ENCODE measurements at places on chromosomes 2 and 18.

- no peak for DNase-seq
These were observed 64.2 kb downstream of the PTPN2 start for GRCh38 chr18:12819841-12820240.

DNA sequence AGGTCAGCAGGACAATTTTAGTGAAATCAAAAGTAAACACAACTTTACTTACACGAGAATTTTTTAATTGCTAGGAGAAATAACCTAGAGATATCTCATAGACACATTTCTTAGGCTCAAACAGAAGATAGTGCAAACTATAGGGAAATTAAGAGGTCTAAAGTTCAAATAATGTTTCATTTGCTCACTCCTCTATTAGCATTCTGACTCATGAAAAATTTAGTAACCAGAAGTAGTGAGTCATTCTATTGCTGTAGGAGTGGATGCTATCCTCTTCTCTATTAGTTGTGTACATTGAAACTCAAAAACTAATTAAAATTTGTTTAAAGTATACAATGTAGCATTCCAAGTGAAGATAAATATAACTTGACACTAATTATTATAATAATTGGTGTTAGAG lies 908.3 kb upstream of the TMEFF2 start:
- no peak for DNase-seq

GRCh38 chr2:112156152-112156986 lies 18.2 kb downstream of the FBLN7 start:
- no peak for DNase-seq

DNA sequence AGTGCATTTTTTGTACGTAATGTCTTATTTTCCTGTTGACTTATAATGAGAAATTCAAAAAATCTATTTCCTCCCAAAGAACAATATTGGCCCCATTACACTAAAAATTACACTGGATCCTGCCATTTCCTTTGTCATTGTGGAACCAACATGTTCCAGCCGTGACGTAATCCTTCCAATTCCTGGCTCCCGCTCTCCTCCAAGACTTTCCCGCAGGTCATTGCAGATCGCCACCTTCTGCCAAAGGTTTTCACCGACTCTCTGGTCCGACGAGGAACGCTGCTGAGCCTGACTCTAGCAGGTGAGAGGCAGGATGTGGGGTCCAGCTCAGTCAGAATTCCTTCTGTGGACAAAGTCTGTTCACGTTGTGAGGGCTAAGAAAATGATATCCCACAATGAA lies 38.0 kb downstream of the PTGR3 start:
- no peak for DNase-seq

DNA sequence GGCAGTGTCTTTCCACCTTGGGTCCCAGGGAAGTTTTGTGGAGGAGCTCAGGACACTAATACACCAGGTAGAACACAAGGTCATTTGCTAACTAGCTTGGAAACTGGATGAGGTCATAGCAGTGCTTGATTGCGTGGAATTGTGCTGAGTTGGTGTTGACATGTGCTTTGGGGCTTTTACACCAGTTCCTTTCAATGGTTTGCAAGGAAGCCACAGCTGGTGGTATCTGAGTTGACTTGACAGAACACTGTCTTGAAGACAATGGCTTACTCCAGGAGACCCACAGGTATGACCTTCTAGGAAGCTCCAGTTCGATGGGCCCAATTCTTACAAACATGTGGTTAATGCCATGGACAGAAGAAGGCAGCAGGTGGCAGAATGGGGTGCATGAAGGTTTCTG lies 5.9 kb downstream of the CTLA4 start:
- no peak for DNase-seq

GRCh38 chr2:215717501-215718381 lies 281.9 kb upstream of the FN1 start:
- DNase-seq = no peak

DNA sequence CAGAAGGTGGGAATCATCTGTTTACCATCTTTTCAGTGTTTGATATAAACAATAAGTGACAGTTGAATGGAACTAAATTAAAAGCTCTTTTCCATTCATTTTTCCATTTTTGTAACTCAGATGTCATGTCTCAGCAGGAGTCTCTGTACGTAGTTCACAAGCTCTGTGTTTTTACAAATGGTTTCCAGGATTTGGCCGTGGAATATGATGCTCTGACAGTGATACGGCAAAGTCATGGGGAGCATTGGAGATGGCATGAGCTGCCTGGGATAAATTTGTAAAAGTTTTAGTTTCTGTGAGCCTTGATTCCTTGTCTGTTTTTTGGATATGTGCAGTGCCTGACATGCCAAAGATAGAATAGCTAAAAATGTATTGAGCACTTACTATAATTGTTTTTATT lies 168.1 kb upstream of the SESTD1 start:
- no peak for DNase-seq

- no peak for DNase-seq
These were observed 149.1 kb downstream of the UBR3 start for GRCh38 chr2:169976335-169976851.

- peak; percentile 76 for DNase-seq
These were observed 26.3 kb upstream of the EPG5 start for GRCh38 chr18:45993438-45993837.

GRCh38 chr18:35027206-35027605 lies 14.0 kb upstream of the MAPRE2 start:
- no peak for DNase-seq

DNA sequence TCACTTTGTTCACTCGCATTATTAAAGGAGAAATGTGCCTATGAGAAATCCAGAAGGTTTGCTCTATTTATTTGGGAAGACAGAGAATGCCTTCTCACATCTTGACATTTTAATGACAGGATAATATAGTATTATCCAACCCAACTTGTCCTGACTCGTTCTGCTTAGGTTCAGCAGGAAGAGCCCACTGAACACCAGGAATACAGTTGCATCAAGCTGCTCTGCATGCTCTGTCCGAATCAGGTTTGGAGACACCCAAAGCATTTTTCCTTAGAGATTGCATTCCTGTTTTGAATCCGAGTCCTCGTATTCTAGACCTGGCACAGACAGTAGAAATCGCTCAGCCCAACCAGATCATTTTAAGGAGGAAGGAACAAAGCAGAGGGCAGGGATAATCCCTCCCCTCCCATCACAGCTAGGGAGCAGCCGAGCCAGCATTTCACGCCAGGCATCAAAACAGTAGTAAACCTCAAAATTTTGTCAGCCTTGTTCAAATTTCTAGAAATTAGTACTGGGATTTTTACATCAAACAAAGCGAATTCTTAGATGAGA lies 837.4 kb upstream of the ID2 start:
- no peak for DNase-seq

DNA sequence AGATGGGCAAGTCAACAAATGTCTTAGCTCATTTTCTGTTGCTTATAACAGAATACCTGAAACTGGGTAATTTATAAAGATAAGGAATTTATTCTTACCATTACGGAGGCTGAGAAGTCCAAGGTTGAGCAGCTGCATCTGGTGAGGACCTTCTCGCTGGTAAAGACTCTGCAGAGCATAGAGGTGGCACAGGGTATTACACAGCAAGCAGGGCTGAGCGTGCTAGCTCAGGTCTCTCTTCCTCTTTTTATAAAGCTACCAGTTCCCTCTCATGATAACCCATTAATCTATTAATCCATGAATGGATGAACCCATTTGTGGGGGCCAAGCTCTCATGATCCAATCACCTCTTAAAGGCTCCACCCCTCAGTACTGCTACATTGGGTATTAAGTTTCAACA lies 109.1 kb downstream of the CDK15 start:
- DNase-seq = no peak

DNA sequence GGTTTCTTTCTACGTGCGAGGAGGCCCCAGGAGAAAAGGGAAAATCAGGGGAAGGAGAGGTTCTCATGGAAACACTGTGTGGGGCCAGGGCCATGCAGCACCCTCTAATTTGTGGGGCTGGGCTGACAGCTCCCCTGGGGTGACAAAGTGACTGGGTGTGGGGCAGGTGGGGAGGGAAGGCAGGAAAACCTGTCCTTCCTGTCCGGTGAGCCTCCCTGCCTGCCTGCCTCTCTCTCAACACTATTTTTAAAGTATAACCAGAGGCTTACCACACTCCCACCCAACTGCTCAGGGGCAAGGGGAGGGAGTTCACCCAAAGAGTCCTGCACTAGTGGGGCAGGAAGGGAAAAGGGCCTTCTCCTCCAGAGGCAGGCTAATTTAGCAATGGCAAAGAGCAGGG lies 10.5 kb upstream of the EPAS1 start:
- DNase-seq = no peak

DNA sequence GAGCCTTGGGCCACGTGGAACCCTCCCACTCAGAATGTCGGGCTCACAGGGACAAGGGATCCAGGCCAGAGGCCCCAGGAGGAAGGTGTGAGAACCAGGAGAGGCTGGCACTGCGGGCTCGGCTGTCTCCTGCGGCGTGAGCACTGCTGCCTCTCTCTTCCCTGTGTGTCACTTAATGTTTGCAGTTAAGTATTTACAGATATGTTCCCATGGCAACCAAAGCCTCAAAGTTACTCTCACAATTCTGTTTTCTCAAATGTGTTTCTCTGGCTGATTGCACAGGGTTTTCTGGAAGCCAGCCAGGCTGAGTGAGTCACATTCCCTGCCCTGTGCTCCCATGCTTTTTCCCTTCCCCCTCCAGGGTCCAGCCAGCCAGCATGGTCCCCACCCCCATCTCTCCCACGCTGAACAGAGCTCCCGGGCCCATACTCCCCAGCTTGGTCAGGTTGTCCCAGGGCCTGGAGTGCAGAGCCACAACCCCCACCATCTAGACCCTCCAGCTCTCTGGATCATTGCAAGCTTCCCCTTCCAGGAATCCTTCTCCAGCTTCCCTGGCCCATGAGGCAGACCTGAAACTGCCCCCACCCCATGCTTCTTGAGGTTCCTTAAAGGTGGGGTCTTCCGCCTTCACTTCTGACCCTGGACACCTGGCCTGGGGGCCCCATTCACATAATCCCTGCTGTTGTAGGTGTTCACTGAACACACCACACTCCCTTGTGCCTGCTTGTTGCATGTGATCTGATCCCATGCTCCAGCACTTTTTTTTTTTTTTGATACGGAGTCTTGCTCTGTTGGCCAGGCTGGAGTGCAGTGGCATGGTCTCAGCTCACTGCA lies 265.9 kb downstream of the CELF4 start:
- DNase-seq = peak; percentile 83

GRCh38 chr2:40488101-40488601 lies 36.3 kb upstream of the SLC8A1 start:
- no peak for DNase-seq

DNA sequence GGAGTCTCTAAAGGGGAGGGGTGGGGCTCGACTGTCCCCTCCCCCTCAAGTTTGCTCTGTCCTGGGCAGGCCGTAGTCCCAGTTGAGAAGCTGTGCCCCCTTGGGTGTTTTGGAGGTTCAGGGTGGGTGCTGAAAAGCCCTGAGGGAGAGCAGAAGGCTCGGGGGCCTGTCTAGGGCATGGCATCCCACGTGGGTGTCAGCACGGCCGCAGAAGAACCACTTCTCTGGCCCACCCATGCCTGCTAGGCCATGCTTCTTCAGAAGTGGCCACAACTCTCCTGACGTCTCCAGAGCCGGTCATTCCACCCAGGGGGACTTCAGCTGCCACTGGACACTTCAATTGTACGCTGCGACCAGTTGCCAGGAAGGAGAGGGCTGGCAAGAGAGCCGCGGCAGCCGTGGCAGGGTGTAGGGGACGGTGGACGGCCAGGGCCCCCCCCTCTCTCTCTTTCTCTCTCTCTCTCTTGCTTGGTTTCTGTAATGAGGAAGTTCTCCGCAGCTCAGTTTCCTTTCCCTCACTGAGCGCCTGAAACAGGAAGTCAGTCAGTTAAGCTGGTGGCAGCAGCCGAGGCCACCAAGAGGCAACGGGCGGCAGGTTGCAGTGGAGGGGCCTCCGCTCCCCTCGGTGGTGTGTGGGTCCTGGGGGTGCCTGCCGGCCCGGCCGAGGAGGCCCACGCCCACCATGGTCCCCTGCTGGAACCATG lies at the start of gene INPP5D:
Gene INPP5D (plus strand): TSS at position 546 of the 704 bp plus-strand sequence. CDS start 137 bp downstream, at position 683.
- no peak for DNase-seq

DNA sequence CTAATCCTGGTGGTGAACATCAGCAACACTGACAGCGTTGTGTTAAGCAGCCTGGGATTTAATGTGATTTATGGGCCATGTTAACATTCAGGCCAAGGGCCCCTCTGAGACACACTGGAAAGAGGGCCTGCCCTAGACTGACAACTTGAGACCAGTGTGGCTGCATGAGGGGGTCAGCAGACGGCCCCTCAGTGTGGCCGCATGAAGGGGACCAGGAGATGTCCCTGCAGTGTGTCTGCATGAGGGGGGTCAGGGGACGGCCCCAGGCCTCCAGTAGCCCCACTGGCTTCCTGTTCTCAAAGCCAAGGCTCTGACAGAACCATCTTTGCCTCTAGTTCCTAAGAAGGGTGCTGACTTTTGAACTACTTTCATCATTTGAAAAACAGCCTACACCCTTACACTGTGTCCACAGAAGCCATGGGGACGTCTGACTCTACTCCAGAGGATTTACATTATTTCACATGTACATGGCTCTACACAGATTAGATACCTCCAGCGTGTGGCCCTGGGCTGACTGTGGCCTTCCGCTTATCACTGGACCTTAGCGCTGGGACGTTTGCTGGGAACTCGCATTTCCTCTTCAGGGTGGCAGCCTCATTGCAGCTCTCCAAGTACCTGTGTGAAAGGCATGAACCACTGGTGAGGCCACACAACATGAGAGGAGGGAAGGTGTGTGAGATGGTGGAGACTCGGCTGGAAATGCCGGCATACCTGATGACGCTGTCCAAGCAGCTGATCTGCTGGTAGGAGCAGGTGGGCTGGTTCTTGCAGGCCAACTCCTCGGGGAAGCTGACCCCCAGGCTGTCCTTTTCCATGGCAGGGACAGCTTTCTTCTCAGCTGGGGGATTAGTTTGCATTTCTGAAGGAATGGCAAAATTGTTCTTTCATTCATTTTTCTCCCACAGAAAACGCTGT lies 18.2 kb upstream of the HES6 start:
- no peak for DNase-seq
